ENCODE measurements at places on chromosomes 12 and 14.

- no peak for DNase-seq
Observed at GRCh38 chr14:96920023-96920422, 122.8 kb downstream of the VRK1 start.

GRCh38 chr12:3534511-3534910 is 43.5 kb downstream of the PRMT8 start:
- DNase-seq = no peak

DNA sequence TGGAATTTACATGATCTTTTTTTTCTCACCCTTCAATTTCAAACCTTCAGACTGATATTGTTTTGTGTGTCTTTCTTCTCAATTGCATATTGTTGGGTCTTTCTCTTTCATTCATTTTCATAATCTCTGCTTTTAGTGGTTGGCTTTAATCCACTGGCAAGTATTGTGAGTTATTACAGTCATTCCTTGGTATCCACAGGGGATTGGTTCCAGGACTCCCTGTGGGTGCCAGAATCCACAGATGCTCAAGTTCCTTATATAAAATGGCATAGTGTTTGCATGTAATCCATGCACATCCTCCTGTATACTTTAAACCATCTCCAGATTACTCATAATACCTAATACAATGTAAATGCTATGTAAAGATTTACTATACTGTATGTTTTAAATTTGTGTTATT is 29.7 kb upstream of the PARP11 start:
- DNase-seq = no peak

DNA sequence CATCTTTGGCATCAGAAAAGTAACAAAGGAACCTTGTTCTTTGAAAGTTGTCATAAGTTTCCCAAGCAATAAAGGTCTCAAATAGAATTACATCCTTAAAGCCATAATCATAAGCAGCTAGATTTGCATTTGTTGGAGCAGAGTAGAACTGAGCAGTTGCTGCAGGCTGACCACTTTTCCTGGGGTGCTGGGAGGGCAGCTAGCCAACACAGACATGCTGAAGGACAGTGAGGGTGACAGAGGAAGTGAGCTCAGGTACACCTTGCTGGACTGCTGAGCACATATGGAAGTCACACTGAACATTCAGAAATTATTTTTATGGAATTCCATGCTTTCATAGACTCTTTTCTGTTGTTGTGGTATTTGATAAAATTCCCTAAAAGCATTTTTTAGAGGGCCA is 66.2 kb downstream of the MARK3 start:
- DNase-seq = no peak

All from stimulated activated CD8-positive, alpha-beta memory T cell treated with anti-CD3 and anti-CD28 coated beads, Interleukin-15, amount 100 ng/mL, for 48 hours (primary cell).